ENCODE measurements at places on chromosomes 16 and 17.

GRCh38 chr16:79662669-79663313 lies 62.3 kb upstream of the MAF start:
- no peak for DNase-seq

DNA sequence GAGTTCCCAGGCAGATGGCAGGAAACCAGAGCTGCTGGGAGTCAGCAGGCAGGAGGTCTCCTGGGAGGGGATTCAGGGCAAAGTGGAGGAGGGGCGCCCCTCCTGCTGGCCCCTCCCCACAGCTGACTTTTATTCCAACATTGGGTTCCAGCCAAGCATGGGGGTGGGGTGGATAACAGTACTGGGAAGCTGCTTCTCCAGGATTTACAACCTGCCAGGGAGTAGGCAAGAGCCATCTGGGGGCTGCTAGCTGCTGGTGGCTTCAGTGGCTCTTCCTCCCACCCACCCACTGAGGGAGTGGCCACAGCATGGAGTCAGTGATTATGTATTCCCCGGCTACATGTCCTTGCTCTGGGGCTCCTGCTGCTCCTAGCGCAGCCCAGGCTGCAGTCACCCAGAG lies 36.8 kb downstream of the TMEM132E start:
- no peak for DNase-seq

- no peak for DNase-seq
Measured at GRCh38 chr17:12415031-12415430, 250.7 kb upstream of the MYOCD start.

DNA sequence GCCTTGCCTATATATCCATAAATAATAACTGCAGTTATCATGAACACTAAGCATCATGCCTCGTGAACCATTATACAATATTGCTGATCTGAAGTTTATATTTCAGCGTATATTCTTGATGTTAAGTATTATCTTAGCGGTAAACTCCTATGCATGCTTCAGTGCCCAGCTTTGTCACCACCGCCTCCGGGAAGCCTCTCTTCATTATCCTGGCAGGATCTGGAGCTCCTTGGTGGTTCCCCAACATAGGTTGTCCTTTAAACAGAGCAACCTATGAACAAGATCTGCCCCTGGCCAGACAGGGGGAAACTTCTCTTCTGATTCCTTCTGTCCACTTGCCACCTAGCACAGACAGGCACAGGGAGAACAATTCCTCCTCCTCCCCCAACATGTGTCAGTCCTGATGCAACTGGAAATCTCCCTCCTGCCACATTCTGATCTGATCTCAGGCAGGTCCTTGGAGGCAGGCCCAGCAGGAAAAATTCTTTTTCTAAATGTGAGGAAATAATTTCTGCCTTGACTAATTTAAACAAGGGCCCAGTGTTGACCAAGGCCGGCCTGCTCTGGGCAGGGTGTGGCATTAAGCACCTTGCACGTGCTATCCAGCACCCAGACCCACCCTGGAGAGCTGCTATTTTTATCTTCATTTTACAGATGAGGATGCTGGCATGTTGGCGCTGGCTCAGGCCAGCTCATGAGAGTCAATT lies 22.4 kb downstream of the SPNS2 start:
- DNase-seq = no peak

- no peak for DNase-seq
Measured at GRCh38 chr16:24852281-24852721, 6.5 kb downstream of the SLC5A11 start.

- DNase-seq = no peak
Measured at GRCh38 chr17:42282478-42283080, 5.7 kb upstream of the STAT5A start.

- DNase-seq = no peak
Measured at GRCh38 chr17:69763503-69763902, 311.5 kb upstream of the KCNJ16 start.

DNA sequence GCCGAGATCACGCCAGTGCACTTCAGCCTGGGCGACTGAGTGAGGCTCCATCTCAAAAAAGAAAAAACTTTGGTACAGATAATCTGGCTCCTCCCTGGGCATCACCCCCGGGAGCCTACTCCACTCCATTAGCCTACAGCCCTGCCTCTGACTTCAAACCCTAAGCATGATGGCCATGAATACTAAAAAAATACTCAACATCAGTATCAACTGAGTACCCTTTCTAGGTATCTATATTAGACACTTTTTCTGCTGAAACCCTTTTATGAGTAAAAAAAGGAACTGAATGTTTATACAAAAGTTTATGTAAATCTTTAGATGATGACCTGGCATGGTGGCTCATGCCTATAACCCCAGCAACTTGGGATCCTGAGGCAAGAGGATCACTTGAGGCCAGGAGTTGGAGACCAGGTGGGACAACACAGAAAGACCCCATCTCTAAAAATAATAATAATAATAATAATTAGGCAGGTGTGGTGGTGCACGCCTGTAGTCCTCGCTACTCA lies 6.9 kb downstream of the RDM1 start:
- no peak for DNase-seq

DNA sequence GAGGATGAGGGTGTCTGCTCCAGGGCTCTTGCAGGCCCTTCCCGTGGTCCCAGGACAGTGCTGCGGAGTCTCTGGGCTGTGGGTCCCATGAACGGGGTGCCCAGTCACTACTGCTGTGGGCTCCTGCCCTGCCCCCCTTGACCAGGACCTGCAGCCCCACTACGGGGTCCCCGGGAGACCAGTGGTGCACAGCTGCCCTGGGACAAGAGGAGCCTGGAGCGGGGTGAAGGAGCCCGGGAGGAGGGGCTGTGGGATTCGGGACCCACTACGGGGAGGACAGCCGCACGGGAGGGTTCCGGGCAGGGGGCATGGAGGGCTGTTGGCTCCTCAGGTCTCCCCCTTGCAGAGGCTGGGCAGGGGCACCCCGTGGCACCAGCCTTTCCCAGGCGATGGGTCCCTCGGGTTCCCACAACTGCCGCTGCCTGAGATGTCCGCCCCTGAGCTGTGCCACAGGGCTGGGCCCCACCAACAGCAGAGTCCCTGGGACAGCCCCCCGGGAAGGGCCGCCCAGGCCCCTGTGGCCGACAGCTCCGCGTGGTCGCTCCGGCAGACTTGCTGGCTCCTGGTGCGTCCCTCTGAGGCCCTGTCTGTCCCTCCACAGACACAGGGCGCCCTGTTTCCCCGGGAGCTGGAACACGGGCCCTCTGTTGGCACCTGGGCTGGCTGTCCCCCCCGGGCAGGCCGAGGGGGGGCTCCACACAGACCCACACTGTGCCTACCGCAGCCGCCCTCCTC lies 52.1 kb upstream of the GNG13 start:
- DNase-seq = no peak

DNA sequence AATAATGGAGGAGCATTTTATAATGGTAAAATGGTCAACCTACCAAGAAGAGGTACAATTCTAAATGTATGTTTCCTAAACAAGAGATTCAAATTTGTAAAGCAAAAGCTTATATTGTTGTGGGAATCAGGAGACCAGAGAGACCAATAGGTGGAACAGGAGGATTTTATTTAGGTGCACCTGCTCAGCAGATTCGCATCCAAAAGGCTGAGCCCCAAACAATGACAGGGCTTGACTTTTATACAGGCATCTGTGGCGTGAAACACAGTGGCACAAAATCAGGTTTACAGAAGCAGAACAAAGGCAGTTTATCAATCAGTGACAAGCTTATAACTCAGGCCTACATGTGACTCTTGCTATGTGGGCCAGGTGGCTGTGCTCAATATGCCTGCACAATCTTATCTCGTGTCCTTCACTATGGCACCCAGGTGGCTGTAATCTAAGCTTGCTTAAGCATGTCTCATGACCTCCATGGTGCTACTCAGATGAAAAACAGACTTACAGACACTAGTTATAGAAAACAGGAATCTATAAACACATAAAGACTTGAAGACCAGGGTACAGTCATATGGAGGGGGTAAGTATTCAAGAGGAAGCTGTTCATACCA lies 780.2 kb upstream of the CA10 start:
- DNase-seq = no peak

DNA sequence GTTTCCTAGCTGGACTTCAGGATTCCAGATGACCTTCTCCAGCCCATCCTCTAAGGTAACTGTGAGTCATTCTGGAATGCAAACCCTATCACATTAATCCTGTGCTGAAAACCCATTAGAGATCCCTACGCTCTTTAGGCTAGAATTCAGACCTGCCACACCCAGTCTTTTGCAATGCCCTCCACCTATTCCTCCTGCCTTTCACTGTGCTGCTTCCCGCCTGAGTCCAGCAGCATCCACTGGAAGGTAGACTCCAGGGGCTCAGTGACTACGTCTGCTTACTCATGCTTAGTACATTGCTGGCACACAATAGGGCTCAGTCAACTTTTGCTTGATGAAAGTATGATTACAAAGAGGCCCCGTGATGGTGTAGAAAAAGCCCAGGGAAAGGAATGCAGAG lies 121.1 kb downstream of the SPACA3 start:
- DNase-seq = no peak

- DNase-seq = no peak
Measured at GRCh38 chr17:79800325-79801155, 3.7 kb upstream of the CBX8 start.

DNA sequence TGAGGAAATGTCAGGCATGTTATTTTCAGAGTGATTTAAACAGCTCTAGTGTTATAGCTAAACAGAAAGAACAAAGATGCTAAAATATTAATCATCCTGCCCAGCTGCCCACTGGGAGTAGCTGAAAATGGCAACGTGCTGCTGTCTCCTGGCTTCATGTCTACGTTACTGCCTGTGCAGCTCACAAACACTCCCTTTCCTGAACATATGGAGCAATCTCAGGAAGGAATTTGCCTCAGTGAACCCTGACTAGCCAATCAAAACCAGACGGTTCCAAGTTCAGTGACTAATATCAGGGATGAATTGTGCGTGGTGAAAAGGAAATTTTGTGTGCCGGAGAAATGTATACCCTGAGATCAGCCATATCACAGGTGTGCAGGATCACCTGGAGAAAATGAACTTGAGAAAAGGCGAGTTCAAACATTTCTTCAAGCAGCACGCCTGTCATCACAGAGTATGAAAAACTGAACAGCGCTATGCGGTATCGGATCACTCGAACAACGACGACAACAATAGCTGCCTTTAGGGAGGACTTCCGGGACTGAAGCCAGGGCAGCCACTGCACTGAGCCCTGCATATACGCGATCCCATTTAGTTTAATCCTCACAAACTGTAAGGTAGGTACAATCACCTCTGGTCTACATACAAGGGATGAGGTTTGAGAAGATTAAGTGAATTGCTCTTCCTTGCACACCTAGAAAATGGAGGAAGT lies 110.3 kb downstream of the STX8 start:
- no peak for DNase-seq

- DNase-seq = no peak
Measured at GRCh38 chr16:55843105-55843395, 10.2 kb upstream of the CES1 start.

DNA sequence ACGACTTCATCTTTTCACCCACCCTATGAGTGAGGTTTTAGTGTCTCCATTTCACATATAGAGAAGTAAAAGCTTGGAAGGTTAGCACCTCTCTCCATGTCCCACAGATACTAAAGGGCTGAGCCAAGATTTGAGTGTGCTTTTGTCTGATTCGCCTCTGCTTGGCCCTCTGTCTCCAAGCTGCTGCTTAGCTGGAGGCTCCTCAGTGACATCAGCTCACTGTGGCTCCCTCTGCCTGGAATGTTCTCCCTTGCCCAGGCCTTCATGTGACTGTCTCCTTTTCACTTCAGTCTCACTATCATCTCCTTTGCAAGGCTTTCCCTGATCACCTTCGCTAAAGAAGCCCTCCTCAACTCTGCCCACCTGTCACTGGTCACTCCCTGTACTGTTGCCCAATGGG lies 84.5 kb upstream of the HSBP1 start:
- DNase-seq = no peak

DNA sequence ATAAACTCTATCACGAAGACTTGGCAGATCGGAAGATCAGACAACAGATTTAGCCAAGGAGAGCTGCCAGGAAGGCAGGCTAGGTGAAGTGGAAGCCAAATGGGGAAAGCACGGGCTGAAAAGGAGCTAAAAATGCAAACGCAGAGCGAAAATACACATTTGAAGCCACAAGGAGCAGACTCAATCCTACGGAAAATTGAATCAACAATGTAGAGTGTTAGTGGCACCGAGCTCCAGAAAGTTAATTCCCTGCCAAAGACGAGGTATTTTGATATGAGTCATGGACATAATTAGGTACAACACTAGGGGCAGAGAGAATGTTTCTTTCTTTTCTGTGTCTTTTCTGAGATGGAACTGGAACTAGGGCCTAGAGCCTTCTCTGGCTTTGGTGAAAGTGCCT lies 20.7 kb downstream of the GSG1L start:
- no peak for DNase-seq

DNA sequence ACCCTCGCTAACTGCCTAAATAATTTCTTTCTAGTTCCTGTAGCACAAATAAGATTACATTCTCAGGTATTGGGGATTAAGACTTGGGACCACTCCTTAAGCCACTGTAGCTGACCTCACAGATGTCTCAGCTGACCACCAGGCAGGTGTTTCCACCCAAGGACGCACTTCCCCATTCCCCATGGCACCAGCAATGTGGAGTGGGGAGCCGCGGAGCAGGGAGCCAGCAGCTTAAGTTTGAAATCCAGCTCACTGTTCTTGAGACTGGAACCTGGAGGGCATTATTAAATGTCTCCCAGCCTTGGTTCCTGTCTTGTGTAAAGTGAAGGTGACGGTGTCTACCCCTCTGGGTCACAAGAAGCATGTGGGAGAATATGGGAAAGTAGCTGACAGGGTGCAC lies 249.4 kb upstream of the CACNG5 start:
- no peak for DNase-seq

GRCh38 chr17:65218261-65218660 lies 81.1 kb downstream of the RGS9 start:
- DNase-seq = no peak

- DNase-seq = no peak
Measured at GRCh38 chr16:84446596-84447392, 57.7 kb downstream of the MEAK7 start.

DNA sequence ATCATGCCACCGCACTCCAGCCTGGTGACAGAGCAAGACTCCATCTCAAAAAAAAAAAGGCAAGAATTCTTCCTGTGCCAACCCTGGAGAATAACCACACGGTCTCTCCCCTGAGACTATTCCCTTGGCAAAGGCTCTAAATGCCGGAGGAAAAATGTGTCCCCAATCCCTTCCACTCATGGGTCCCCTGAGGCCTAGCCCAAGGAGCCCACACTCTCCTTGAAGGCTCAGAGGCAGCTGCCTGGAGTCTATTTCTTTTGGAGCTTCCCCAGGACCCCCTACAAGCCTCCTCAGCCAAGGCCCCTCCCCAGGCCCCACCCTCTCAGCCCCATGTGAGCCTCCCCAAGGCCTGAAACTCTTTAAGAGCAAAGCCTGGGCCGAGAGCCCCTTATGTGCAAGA lies 16.6 kb downstream of the CEP131 start:
- DNase-seq = no peak

- DNase-seq = no peak
Measured at GRCh38 chr16:72287649-72288048, 115.7 kb upstream of the PMFBP1 start.

DNA sequence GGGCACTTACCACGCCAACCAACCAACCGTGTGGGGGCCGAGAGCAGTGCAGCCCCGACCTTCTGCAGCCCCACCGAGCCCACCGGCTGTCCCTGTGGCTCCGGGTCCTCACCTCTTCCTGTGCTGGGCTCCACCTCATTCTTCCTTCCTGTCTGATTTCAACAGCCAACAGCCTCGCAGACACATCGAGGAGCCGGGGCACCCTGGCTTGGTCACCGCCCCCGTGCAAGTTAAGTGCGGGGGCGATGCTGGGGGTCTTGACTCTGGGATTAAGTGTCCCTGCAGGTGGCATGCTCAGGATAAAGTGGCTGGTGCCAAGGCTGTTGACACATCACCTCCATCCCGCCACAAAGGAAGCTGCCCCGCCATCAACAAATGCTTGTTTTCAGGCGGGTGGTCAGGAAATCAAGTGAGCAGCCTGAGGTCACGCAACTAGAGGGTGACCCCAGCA lies at the start of gene NLRC3:
TSS of gene NLRC3 (minus strand) at position 102 of the 451 bp plus-strand sequence. CDS start 12,367 bp downstream, outside the sequence.
- no peak for DNase-seq

GRCh38 chr17:14014657-14015056 lies 54.6 kb upstream of the COX10 start:
- DNase-seq = no peak

Data from NCI-H2081 treated with DMSO at 0.1 percent for 48 hours (cell line).